ENCODE measurements at places on chromosomes 12 and 14.

GRCh38 chr12:62446754-62447452, 19.7 kb upstream of the MON2 start:
- DNase-seq: no peak

DNA sequence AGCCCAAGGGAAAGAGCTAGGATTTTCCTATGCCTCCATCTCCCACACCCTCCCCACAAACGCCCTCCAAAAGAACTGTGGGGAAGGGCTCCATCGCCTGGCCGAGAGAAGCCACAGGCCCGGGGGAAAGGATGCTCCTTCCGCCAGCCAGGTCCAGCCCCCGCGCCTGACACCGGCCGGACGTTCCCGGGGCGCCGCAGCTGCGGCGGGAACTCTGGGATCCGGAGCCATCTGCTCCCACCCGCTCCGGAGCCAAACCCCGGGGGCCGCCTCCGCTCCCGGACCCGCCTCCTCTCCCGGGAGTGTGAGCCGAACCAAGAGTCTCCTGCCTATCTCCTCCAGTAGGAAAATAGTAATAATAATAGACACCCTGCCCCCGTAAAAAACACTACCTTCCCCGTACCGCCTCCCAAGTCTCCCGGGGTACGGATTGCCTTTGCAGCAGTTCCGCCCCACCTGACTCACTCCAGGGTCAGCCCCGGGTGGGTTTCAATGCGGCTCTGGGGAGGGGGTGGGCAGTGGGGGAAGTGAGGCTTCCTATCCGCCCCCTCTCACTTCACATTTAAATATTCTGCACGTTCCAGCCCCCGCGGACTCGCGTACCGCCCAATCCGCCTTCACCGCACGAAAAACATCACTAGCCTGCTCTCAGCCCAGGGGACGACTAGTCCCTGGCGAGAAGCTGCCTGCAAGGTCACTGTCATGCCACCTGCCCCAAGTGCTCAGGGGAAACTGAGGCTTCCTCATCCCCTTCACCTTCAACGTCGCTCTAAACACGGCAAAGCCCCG, 2.4 kb downstream of the AGAP2 start:
- DNase-seq: no peak

- DNase-seq: no peak
Measured at GRCh38 chr12:114412825-114413749, 7.1 kb upstream of the TBX5 start.

GRCh38 chr12:116080415-116080814, 197.1 kb downstream of the MED13L start:
- DNase-seq: no peak

DNA sequence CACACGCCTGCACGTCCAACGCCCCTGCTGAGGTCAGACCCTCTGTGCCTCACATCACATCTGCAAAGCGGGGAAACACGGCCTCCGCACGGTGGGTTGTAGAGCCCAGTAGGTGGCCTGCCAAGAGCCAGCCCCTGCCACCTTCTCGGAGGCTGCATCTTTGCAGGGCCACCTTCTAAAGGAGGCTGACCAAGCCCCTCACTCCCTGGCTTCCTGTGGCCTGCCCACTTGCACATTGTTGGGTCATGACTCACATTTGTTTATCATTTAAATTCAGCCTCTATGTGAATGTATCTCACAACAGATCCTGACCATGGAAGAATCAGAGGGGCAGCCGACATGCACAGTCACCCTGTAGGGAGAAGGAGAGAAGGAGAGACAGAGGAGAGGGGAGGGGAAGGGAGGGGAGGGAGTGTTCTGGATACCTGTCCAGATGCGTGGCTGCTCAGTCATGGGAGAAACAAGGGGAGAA, 319.5 kb upstream of the DIO3 start:
- no peak for DNase-seq

Data from esophagus muscularis mucosa (tissue), 4 donors.